ENCODE measurements at places on chromosomes 4 and X.

- no peak for DNase-seq
Observed at GRCh38 chrX:10021461-10022272, 54.5 kb downstream of the CLDN34 start.

DNA sequence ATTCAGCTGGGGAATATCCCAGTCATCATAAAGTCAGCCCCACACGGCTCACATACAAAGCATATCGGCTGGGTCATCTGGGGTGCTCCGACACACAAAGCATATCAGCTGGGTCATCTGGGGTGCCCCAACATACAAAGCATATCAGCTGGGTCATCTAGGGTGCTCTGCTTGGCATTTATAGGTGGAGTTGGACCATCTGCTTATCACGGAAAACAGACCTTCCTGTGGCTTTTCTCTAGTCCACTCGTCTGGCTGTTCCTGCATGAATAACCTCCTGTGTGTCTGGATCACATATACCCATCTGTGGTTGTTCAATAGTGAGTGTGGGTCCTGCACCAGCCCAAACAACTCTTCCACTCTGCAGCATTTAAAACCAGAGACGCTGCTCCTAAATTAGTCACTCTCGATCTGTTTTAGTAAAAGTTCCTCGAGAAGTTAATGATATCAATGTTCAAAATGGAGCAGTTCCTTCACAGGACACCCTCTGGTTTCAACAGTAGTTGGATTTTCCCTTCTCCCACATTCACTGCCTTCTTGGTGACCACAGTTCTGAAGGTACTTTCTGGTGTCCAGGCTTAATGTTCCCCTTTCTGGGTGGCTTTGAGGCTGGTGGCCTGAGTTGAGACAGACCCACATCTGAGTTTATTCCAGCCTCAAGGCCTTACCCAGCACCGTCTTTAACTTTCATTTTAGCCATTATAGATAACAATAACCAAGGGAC, 70.0 kb upstream of the FRG1 start:
- no peak for DNase-seq

DNA sequence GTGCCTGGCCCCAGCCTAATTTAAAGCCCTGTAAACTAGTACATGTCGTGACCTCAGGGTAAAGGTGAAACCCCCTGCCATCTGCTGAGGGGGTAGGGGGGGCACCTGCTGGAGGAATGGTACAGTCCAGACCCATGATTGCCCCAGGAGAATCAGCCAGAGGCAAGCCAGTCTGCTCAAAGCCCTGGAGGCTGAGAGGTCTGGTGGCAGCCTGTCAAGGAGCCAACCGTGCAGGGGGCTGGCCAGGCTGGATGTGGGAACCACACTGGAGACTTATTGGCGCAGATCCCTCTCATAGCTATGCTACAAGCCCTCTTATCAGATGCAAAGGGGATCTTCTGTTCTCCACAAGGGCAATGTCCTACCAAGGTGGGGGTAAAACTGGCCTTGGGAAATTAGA, 31.4 kb upstream of the PJA1 start:
- no peak for DNase-seq

GRCh38 chr4:38791010-38791409, 8.2 kb upstream of the TLR10 start:
- no peak for DNase-seq

- DNase-seq: no peak
Observed at GRCh38 chr4:188444500-188444899, 305.3 kb downstream of the TRIML1 start.

- DNase-seq: peak; percentile 1
Observed at GRCh38 chr4:71558248-71558647, 219.4 kb downstream of the SLC4A4 start.

GRCh38 chrX:102558607-102559006, 40.7 kb upstream of the ARMCX5 start:
- DNase-seq: no peak

- DNase-seq: no peak
Observed at GRCh38 chrX:153446950-153447580, 1.2 kb upstream of the TREX2 start.

GRCh38 chrX:118865231-118865630, 41.6 kb downstream of the ZCCHC12 start:
- no peak for DNase-seq

GRCh38 chrX:2342874-2343273, 157.9 kb downstream of the DHRSX start:
- DNase-seq: no peak

DNA sequence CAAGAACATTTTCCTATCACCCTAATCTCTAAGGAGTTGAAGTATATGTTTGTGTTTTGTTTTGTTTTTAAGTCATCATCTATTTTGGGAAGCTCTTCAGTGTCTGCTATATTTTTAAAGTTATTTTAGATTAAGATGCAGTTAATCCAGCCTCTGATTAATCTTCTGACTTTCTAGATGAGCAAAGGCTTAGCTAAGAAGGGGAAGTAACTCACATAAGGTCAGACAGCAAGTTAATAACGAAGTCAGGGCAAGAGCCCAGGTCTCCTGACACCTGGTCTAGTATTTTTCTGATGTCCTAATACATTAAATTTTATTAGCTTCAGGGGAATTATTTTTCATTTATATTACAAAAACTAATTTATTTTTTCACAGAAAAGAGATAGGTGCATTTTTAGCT, 168.5 kb downstream of the SOWAHB start:
- no peak for DNase-seq

DNA sequence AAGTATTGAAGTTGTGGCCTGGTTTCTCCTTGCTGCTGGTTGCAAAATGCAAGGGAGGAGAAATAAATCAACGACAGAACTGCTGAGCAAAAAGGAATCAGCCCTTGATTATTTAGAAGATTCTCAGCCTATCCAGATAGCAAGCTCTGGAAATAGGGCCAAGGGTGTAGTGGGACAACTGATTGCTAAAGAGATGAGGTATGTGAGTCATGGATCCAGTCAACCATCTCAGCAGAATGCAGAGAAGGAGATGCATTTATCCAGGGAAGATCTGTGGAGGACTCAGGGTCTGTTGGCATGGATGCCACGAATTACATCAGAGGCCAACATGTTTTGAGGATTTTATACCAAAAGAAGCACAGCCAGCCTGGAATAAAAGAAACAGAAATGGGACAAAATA, 36.7 kb downstream of the FOXR2 start:
- DNase-seq: no peak

DNA sequence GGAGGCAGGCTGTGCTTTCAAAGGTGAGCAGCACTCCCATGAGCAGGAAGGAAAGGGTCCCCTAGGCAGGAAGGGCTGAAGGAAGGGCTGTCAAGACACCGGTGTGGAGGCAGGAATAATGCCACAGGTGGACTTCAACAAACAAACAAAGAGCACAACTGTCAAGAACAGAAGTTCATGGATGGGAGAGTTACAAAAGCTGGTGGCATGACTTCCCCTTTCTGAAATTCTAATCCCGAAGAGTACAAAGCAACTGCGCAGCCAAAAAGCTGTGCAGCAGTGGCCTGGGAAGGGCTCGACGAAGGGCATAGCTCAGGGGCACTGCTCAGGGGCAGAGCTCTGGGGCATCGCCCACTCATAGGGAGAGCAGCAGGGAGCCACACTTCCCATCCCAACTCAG, 582.3 kb upstream of the DIPK2B start:
- no peak for DNase-seq

DNA sequence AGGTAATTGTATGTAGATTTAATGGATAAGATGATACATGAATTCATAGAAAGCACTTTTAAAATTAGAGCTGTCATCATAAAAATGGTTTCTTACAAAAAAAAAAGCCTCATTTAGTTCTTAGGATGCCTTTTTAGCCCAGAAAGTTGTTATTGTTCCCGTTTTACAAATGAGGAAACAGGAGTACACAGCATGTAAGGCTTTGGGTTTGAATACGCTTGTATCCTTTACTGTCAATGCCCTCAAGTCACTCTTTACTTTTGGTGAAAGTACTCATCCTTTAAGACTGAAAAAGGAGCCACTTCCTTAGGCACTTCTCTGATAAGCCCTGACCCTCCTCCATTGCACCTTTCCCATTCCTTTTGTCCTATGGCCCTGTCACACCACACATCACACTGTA, 4.9 kb downstream of the EREG start:
- no peak for DNase-seq

DNA sequence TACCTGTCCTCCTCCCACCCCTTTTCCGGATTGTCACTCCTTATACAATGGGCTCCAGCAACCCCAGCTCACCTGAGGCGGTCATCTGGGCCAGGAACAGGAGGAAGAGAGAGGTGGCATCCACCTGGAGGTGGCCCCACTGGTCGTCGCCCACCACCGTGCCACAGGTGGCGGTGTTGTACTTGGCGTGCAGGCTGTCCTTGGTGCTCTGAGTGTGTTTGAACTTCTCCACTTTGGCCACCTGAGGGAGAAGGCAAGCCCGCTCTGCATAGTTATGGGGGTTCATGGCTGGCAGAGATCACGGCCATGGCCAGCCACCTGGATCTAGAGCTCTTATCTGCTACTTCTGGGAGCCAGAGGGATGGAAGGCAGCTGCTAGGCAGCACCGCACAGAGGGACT, 32.9 kb downstream of the PHKA2 start:
- DNase-seq: no peak

- no peak for DNase-seq
Observed at GRCh38 chrX:133794126-133794525, 191.3 kb downstream of the GPC3 start.

GRCh38 chr4:138063581-138063980, 178.6 kb downstream of the SLC7A11 start:
- no peak for DNase-seq

GRCh38 chrX:80306007-80306406, 114.2 kb upstream of the TENT5D start:
- DNase-seq: no peak

- no peak for DNase-seq
Observed at GRCh38 chr4:52588771-52589591, 70.1 kb downstream of the USP46 start.

- no peak for DNase-seq
Observed at GRCh38 chr4:140229881-140230280, 75.9 kb upstream of the MAML3 start.

Measured in GM10248 (cell line).